ENCODE measurements at places on chromosomes 7 and 10.

DNA sequence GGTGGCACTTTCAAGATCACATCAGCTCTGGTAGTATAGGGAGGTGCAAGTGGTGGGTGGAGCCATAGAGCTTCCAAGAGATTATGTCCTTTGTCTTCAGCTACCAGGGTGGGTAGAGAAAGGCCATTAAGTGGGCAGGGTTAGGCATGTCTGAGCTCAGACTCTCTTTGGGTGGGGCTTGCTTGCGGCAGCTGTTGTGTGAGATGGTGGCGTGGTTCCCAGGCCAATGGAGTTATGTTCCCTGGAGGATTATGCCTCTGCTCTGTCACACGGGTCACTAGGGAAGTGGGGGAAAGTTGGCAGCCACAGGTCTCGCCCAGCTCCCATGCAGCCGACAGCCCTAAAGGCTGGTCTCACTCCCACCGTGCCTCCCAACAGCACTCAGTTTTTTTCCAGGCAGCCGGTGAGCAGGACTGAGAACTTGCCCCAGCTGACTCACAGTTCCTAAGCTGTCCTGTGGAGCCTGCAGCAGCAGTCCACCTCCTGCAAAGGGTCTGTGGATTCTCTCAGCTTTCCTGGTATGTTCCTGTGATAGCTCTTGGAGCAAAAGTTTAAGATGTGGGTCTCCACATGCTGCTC lies 459.0 kb downstream of the SH2D4B start:
- no peak for DNase-seq

- DNase-seq, result no peak
Measured at GRCh38 chr10:124175701-124176348, 82.4 kb upstream of the CHST15 start.

GRCh38 chr7:12581897-12582296 lies 11.4 kb downstream of the SCIN start:
- no peak for DNase-seq

GRCh38 chr7:24587853-24588252 lies 14.6 kb downstream of the PALS2 start:
- DNase-seq, result peak; percentile 22

- peak; percentile 96 for DNase-seq
Measured at GRCh38 chr7:3244241-3244814, 56.7 kb upstream of the SDK1 start.

DNA sequence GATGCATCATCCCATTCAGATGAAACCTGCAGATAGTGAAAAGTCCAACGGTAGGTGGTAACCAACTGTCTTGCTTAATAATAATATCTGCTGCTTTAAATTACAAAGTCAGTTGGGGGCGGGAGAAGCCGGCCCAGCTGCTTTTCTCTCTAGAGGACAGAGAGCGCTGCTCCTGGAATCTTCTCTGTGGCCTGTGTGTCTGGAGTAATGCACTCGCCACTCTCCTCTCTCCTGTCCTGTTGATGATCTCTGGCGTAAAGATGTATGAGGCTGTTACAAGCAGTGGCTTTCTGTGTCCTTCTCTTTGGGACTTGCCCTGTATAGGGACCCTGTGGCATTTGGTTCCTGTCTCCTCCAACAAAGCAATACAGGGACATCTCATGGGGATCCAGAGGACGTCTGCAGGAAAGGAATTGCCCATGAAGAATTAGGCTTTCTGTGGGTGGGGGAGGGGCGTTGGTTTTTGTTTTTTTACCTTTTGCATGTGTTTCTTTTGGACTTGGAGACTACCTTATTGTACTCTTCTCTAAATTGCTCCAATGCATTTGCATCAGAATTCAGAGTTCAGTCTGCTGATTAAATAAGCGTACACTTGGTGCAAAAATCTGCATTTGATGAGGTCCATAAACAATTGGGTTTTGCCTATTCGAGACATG lies 231.6 kb downstream of the CELF2 start:
- no peak for DNase-seq

Data from A172 (cell line).